HCEC 1CT (cell line): ENCODE measurements at places on chromosomes 4 and X.
A peak's percentile ranks its signal among the peaks of the same experiment; 100 is the strongest.

- no peak for DNase-seq
Observed at GRCh38 chrX:123801901-123802300, 58.0 kb upstream of the XIAP start.

- DNase-seq, result peak; percentile 60
Observed at GRCh38 chr4:105990933-105991332, 95.7 kb downstream of the NPNT start.

GRCh38 chrX:1178580-1179057, 33.8 kb downstream of the CRLF2 start:
- DNase-seq, result no peak

DNA sequence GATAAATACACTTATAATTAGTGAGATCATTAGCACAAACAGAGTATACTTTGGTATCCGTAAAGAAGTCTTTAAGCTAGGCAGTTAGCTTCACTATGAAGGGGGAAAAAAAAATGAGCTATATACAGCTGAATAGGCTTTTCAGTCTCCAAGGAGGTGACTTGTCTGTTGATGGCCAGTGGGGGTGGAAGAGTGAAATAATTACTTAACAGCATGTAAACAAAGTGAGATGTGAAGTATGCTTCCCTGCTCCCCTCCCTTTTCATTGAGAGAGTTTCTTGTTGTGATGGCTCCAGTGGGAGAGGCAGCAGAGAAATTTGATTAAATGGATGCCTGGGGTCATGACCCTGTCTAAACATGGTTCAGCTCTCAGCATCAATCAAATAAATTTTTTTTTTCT, 180.9 kb downstream of the DACH2 start:
- no peak for DNase-seq

DNA sequence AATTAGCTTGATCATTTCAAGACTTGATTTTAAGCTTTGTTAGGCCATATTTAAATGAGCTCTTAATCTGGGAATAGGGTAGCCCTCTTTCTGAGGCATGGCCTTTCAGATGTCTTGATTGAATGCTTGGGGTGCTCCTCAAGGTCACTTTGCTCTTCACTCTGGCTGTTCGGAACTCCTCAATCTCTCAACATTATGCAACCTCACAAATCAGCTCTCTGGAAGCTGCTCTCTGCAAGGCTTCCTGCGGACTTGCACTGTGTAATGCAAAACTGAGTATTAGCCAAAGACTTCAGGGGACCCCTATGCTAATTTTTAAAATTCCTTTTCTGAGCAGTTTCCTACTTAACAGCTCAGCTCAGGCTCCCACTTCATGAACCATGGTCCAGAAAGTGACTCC, 398.3 kb downstream of the PRDM5 start:
- DNase-seq, result no peak

DNA sequence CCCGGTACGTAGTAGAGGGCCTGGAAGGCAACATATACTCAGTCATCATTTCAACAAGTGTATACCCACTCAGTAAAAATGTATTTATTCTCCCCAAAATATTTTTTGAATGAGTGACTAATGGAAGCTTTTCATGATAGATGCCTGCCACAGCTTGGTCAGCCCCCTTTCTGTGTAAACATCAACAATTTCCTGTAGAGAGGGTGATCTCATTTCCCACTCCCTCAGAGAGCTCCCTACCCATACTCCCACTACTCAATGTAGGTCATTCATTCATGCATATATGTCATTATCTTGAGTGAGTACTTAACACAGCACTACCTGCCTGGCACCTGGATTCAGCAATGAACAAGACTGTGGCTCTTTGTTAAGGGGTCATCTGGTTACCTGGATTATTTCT, 81.9 kb downstream of the STK32B start:
- no peak for DNase-seq

DNA sequence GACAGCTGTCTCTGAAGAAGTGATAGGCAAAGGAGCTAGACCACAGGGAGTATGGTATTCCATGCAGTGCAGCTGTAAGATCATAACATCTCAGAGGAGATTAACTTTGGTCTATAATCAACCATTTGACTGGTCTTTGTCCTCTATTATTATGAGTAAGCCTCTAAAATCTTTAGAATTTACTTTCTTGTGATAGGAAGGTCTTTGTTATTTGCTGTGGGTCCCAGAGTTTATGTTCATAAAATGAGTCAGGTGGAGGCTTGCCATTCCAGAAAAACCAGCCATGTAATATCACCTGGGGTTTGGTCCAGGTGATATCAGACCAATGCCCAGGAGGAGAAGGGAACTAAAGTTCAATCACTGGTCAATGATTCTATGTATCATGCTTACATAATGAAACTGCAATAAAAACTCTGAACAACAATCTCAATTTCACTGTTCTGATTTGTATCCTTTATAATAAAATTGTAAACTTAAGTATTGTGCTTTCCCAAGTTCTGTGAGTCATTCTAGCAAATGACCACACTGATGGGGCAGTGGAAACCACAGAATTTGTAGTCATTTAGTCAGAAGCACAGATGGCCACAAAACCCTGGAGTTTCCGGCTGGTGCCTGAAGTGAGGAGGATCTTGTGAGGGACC, 239.6 kb upstream of the TRAM1L1 start:
- peak; percentile 36 for DNase-seq

DNA sequence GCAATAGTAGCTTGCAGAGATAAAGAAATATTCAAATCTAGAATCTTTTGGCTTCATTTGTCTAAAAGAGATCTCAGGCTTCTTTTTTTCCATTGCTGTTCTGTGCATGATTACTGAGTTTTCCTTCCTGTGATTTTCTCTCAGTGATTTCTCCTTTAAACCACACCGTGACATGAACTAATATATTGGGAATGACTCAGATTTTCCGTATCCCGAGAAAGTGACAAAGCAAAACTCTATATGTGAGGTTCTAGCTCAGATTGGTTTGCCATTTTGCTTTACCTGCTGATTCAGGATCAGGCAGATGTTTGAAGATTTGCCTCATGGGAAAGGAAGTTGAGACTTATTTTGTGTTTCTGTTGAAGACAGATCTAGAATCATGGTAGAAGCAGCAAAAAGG, 59.4 kb downstream of the MTHFD2L start:
- DNase-seq, result no peak

GRCh38 chr4:163694385-163694784, 199.9 kb downstream of the TMA16 start:
- peak; percentile 82 for DNase-seq

DNA sequence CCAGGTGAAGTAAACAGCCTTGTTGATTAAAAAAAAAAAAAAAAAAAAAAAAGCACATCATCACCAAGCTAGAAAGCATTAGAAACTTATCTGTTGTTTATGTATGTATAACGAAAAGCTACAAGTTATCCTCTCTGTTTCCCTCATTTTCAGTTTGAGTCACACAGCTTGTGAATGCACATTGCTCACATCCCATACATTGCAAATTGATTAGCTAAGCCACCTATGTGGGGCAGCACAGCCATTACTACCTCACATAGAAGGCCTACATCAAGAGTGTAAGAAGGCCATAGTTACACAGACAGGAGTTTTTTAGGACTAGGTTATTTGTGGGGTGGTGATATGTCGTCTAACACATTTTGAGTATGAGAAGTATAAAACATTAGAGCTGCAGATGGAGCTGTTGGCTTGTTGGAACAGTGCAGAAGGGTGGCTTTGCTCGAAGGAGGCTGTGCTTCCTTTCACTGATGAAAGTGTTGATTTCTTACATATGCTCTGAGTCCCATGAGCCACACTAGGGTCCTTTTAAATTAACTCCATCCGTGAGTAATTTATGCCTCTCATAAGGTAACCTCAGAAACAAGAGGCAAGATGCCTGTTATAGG, 431.6 kb downstream of the GABRG1 start:
- no peak for DNase-seq
